HT-29 (cell line): ENCODE measurements at places on chromosomes 12 and 14.

- no peak for DNase-seq
Measured at GRCh38 chr12:114400925-114401324, 5.0 kb downstream of the TBX5 start.

GRCh38 chr12:31813305-31813704 is 84.5 kb upstream of the AMN1 start:
- peak; percentile 39 for DNase-seq

GRCh38 chr14:79597566-79597965 is 613.7 kb downstream of the DIO2 start:
- no peak for DNase-seq

GRCh38 chr14:50215416-50215815 is 16.0 kb downstream of the SOS2 start:
- DNase-seq = no peak

DNA sequence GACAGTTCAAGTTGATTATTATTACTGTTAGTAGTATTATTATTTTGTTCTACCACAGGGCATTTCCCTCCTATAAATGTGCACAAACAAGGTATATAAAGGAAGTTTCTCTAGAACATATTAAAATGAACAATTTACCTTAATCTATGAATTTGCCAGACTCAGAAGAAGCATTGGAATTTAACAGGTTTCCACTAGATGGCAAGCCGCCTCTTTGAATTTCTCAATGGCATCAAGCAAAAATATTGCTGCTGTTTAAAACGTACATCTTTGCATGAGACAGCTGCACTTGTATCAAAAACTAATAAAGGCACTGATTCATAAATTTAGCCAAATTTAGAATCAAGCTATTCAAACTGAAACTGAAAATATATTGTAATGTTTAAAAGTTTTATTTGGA is 34.6 kb upstream of the MIS18BP1 start:
- no peak for DNase-seq

DNA sequence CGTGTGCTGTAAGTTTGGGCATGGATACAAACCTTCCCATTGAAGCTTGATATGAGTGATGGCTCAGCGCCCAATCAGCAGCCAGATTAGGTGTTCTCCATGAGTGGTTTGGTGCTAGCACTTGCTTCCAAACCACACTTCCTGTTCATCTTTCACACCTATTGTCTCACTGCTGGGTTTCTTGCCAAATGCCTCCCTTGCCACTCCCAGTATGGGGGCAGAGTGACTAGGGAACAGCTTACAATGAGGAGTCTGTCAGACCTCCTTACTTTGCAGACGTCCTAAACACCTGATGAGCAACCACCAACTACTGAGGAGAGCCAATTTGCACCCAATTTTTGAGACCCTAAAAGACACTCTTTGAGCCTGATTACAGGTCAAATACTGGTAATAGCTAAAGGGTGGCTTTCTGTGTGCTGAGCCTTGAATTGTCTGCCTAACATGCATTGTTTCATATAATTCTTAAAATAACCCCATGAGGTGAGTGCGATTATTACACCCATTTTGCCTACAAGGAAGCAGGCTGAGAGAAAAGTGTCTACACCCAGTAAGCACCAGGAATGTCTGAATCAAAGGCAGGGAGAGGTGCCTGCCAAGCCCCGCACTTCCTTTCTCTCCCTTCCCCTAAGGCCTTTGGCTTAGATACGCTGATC is 48.4 kb upstream of the FOS start:
- peak; percentile 86 for DNase-seq

DNA sequence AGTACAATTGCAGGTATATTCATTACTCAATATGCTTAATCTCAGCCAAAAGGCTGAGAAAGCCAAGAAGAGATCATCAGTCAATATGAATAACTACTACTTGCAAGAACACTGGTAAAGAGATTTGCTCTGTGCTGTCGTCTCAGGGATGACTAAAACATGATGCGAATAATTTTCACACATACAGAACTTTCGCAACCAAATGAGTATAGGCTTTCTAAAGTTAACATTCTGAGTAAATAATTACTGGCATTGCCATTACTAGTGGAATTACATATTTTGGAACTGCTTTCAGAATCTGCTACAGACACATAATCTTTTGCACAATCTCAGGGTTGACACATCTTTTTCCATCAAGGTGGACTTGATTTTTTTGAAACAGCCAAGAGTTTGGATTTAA is 24.7 kb downstream of the NCKAP1L start:
- no peak for DNase-seq

DNA sequence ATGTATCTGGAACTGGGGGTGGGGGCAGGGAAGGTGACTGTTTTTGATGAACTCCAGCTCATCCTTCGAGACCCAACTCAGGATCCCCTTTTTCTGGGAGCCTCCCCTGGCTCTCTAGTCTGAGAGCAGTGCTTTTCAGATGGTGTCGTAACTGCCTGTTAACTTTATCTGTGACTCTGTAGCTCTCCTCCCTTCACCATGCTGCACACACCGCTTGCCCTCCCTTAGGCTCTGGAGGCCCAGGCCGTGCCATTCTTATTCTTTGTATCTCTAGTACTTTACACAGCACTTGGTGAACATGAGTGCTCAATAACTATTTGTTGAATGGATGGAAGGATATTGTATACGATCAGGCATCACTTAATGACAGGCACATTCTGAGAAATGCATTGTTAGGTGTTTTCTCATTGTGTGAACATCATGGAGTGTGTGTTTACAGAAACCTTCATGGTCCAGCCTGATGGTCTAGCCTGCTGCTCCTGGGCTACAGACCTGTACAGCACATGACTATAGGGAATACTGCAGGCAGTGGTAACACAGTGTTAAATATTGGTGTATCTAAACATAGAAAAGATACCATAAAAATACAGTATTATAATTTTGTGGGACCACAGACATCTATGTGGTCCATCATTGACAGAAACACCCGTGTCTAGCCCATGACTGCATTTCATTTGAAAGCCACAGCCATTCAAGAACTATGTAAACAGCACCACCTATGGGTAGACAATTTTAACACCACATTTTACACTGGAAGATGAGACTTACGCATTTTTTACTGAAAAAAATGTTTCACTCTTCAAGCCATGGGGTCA is 91.8 kb downstream of the EML1 start:
- DNase-seq = peak; percentile 34

DNA sequence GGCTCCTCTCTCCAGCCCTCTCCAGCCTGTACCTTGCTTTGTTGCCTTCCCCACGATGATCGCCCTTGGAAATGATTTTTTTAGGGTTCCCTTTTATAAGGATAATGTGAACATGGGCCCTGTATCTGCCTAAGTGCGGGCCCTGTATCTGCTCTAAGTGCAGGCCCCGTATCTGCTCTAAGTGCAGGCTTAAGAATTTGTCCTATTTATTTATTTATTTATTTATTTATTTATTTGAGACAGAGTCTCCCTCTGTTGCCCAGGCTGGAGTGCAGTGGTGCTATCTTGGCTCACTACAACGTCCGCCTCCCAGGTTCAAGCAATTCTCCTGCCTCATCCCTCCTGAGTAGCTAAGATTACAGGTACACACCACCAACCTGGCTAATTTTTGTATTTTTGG is 22.5 kb downstream of the GALNT16 start:
- DNase-seq = no peak

DNA sequence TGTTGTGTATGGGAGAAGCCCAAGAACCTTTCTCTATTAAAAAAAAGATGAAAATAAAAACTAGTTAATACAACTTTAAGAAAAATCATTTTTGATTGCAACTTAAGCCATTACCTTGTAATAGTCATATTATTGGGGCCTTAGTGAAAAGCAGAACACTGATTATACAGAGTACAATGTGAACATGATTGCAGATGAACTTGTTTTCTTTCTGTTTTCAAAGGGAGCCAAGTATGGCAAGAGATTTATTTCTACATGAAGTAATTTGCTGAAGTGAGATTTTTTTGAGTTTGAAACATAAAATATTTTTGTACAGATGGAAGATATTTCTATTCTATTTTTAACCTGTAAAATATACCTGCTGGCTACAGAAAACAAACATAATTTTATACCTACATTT is 104.9 kb downstream of the GPR135 start:
- no peak for DNase-seq

- no peak for DNase-seq
Measured at GRCh38 chr12:3944620-3945019, 71.4 kb upstream of the PARP11 start.

DNA sequence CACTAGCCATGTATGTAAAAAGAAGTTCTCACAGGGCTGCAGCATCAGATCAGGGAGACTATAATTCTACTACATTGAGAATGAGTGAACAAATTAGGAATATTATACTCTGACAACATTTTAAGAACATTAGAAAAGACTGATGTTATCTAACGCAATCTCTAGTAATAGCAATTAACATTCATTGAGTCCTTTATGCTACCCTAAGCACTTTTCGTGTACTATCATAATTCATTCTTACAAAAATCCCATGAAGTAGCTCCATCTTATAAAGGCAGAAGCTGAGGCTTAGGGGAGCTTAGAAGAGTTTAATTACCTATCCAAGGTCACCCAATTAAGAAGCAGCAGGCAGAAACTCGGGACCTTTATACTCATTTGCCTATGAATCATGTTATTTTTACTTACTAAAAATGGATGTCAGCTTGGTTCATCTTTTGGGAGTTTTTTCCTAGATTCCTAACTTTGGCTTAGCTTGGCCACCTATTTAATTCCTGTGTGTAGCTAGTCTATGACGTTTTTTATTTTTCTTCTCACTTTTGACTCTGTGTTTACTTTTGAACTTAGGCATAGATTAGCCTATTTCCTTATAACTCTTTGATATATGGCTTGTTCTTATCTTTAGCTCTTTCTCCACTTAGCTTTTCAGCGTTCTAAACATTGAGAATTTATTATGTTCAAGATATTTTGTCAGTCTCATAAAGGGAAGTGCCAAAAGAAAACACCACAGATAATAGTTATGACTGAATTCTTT is 333.5 kb upstream of the DCN start:
- no peak for DNase-seq

DNA sequence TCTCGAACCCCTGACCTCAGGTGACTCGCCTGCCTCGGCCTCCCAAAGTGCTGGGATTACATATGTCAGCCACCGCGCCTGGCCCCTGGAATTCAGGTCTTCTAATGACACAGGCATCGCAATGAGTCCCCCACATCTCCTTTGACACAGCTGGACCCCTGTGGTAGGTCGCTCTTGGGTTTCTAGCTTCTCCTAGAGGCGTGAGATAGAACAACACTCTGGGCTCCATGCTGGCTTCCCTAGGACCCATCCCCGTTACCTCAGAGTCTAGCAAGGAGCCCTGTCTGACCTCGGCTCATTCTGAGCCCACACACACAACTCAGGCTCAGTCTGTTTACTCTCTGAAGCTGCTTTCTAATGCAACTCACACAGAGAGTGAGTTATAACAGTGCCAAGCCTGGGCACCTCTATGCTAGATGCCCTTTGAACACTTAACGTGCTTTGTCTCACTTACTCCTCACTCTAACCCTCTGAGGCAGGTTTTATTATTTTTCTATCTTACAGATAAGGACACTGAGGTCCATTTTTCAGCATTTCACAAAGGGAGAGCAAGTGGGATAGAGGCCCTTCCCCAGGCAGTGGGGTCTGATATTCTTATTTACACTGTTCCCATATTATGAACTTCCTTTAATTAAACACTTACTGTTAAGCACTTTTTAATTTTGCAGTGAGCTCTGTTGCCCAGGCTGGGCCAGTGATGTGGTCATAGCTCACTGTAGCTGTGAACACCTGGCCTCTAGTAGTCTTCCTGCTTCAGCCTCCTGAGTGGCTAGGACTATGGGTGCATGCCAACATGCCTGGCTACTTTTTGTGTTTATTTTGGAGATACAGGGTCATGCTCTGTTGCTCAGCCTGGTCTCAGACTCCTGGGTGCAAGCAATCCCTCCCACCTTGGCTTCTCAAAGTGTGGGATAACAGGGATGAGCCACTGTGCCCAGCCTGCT is 40.6 kb upstream of the RBM19 start:
- no peak for DNase-seq

GRCh38 chr14:60622210-60622916 is 26.9 kb downstream of the SIX1 start:
- DNase-seq = no peak

DNA sequence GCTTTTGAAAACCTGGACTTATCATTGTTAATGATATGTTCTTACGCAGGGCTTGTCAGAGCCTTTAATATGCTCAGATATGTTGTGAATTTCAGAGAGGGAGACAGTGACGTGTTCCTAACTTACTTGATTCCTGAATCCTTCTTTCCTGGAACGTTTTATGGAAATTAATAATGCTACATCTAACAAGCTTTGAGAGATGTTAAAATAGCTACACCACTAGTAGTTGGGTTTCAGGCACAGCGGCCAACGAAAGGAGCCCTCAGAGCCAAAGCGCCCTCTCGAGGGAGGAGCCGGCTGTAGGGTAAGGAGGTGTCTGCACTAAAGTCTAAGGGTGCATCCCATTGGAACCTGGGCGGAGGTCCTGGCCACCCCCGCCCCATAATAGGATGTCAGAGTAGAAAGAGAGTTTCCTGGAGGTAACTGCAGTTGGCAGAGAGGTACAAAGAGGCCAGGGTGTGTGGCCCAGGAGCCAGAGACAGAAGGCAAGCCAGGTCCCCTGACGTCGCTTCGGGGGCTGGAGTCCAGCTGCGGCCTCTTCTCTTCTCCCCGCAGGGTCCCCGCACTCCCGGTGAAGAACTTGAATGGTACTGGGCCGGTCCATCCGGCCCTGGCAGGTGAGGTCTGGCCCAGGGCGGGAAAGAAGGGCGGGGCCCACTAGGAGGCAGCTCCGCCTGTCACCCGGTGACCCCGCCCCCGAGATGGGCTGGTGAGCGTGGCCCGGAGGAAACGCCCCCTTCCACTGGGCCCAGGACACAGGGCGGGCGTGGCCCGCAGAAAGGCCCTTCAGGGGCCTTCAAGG is 36.3 kb downstream of the DTX1 start:
- DNase-seq = peak; percentile 17

DNA sequence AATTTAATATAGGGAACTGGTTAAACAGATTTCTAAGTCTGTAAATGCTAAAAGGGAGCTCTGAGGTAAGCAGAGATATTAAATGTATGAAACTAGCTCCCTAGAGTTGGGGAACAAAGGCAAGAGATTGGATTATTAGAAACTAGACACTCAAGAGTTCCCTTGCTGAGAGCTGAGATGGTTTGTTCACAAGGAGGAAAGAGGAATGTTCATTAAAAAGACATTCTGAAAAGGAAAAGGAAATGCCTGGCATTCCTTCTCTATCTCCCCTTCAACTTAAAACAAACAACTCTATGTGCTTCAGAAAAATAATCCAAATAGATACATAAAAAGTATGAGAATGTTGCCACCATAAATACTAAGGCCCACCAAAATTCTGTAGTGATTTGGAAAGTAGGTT is 73.7 kb downstream of the GALNT4 start:
- no peak for DNase-seq

- no peak for DNase-seq
Measured at GRCh38 chr12:10027311-10027710, 3.2 kb upstream of the CLEC9A start.

GRCh38 chr14:51328772-51329353 is 88.8 kb downstream of the TMX1 start:
- DNase-seq = no peak

DNA sequence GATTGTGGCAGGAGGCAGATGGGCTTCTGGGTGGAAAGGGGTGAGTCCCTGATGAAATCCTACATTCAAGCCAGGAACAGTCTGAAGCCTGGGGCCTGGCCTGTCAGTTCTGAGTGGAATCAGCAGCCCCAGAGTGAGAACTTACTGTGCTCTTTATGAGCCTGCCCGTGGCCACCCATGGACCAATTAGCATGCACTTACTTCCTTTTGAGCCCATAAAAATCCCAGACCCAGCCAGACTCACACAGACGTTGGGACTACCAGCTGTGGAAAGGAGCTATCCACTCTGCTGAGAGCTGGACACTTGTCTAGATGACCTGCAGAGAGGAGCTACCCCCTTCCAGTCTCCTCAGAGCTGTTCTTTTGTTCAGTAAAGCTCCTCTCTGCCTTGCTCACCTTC is 104.5 kb downstream of the MNAT1 start:
- no peak for DNase-seq
